ENCODE measurements at places on chromosomes 11 and 22. TPM values are rescaled to one million over a fixed set of nuclear protein-coding genes. Genes with fewer than 3 reads are reported as not detected.
A peak's percentile ranks its signal among the peaks of the same experiment; 100 is the strongest.

GRCh38 chr22:33000342-33001280, 57.6 kb downstream of the SYN3 start:
- DNase-seq: peak; percentile 74
- peaks cover 4% of the 10 kb centered on the region for H3K4me1 ChIP-seq
- no peak overlapping the region for H3K4me3 ChIP-seq
- H3K27ac ChIP-seq: no peak overlapping the region
- no peaks in the 10 kb centered on the region for H3K27me3 ChIP-seq

NEFH gene
- 0.60 TPM for total RNA-seq

PARVG gene
- 0.90 TPM for total RNA-seq

DNA sequence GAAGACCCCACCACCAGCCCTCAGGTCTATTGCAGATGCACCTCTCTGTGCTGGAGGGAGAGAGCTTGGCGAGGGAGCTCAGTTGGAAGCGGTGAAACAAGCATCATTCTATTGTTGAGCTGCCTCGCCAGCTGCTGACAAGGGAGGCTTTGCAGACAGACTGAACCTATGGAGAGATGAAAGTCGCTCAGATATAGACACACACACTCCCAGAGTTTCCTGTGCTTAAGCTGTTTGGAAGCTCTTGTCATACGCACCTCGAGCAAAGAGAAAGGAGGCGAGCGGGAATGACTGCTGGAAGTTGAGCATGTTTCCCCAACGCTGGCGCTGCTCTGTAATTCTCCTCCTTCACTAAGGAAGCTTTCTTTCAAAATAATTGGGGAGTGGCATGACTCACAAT, 126.1 kb downstream of the TRIM29 start:
- H3K36me3 ChIP-seq: no peaks in the 10 kb centered on the region
- H3K4me3 ChIP-seq: no peak overlapping the region
- H3K27ac ChIP-seq: no peak overlapping the region
- no peaks in the 10 kb centered on the region for H3K4me1 ChIP-seq

GRCh38 chr11:119512369-119512768, 89.4 kb upstream of the THY1 start:
- no peaks in the 10 kb centered on the region for H3K36me3 ChIP-seq
- no peak overlapping the region for H3K27ac ChIP-seq

RBMXL2 gene
- total RNA-seq: not detected

OR2D2 gene
- total RNA-seq: not detected

TRIM64 gene
- total RNA-seq: not detected

LARGE1 gene
- total RNA-seq: 130 TPM

All from heart right ventricle (tissue), 16 donors.